ENCODE measurements at places on chromosomes 4 and X.

DNA sequence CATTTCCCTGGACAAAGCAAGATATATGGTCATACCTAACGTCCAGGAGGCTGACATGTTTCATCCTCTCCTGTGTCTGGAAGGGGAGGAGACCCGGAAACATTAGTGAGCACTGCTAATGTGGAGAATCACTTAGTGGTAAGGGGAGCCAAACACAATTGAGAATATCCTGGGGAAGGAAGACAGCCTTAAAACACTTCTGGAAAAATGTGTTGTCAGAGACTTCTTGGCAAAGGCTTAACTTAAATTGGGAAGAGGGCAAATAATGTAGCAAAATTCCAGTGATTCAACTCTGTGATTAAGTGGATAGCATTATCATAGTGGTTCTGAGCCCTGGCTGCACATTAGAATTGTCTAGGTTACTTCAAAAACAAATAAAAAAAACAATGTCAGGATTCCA lies 39.5 kb downstream of the SPARCL1 start:
- DNase-seq, result no peak

DNA sequence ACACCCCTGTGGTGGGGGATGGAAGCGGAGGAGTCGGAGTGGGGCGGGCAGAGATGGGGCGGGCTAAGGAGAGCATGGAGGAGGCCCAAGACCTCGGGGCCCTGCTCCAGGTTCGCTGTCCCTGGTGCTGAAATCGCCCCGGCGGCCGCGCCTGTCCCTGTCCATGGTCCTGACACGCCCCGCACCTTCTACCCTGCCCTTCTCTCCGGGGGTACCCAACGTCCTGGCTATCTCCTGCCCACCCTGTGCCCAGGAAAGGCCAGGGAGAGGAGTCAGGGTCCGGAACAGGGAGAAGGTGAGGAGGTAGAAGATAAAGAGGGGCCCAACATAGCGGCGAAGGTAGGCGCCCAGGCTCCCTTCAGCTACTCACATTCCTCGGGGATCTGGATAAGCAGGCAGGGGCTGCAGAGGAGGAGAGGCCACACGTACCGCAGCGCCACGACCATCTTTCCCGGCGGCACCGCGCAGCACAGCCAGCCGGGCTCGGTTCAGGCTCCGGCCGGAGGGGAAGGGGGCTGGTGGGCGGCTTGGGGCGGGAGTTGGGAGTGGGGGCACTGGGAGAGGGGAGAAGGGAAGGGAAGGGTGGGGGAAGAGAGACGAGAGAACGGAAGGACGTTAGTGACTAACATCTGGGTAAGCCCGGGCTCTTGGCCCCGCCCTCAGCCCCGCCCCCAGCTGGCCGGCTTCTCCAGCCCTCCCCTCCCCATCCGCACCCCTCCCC lies 10.4 kb downstream of the L1CAM start:
- peak; percentile 83 for DNase-seq

GRCh38 chr4:183257808-183258207 lies 62.3 kb downstream of the CLDN22 start:
- DNase-seq, result no peak

GRCh38 chr4:67608027-67608426 lies 49.5 kb downstream of the STAP1 start:
- DNase-seq, result no peak

DNA sequence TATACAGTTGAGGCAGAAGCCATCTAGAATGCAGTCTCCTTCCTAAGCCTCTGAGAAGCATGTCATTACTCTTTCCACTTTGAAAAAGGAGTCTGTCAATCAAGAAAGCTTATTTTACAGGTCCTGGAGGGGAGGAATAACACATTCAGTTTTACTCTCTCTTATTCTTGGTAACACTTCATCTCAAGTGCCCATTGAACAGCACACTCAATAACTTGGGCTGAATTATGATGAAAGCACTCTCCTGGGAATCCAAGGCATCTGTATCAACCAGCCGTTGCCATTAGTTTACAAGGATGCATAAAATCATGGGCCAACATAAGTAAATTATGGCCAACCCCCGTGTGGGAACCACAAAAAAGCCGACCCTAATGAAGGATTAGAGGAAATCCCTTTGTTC lies 282.4 kb downstream of the C4orf33 start:
- no peak for DNase-seq

GRCh38 chr4:1517592-1518411 lies 111.6 kb upstream of the NKX1-1 start:
- no peak for DNase-seq

- no peak for DNase-seq
Measured at GRCh38 chr4:134089885-134090284, 111.7 kb downstream of the PABPC4L start.

DNA sequence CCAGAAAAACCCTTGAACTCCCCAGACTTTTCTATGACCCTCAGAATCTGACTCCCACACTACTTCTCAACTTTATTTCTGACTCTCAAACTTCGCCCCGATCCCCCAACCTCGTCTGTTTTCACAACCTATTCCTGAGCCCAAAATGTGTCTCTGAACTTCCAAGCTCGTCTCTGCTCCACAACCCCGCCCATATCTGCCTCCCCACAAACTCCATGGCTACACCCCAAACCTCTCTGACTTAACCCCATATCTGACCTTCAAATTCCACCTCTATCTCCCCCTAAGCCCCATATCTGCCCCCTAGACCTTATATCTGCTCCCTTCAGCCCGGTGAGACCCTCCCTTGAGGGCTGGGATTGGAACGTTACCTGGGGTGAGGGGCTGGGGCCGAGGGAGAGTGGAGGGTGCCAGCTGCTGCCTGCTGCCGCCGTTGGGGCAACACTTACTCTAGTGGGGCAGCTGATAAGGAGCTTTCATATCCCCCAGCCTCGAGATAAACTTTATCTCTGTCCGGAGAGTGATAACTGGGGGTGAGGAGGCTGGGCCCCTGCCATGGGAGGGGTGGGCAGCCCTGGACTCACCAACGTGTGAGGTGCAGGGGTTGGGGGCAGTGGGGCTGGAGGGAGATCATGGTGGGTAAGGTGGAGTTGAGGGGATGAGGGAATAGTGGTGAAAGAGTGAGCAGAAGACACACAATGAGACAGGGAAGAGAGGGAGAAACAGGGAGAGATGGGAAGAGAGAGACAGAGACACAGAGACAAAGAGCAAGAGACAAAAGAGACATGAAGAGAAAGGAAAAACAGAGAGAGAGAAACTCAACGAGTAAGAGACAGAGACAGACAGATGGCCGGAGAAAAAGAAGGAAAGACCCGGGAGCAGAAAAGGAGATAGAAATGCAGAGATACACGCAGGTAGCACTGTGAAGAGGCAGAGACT lies 1.4 kb downstream of the GATA1 start:
- no peak for DNase-seq

Data from retina (tissue), 1 donor.